ENCODE measurements at places on chromosomes 7 and 10. TPM values are rescaled to one million over a fixed set of nuclear protein-coding genes. Genes with fewer than 3 reads are reported as not detected.

The KCNH2 gene
- 18.8 TPM for polyA plus RNA-seq

The FGFR2 gene
- 32.0 TPM for polyA plus RNA-seq

The SFTPA1 gene
- not detected for polyA plus RNA-seq

The A1CF gene
- polyA plus RNA-seq: not detected

The C10orf143 gene
- 3.8 TPM for polyA plus RNA-seq

The GIMAP2 gene
- polyA plus RNA-seq: 4.9 TPM

The USP54 gene
- polyA plus RNA-seq: 14.8 TPM

The ZNF727 gene
- polyA plus RNA-seq: not detected

The PTPN20 gene
- 1.0 TPM for polyA plus RNA-seq

The GSDME gene
- polyA plus RNA-seq: 8.5 TPM

- DNase-seq: no peak
Observed at GRCh38 chr10:30527623-30528428, 93.8 kb downstream of the MAP3K8 start.

DNA sequence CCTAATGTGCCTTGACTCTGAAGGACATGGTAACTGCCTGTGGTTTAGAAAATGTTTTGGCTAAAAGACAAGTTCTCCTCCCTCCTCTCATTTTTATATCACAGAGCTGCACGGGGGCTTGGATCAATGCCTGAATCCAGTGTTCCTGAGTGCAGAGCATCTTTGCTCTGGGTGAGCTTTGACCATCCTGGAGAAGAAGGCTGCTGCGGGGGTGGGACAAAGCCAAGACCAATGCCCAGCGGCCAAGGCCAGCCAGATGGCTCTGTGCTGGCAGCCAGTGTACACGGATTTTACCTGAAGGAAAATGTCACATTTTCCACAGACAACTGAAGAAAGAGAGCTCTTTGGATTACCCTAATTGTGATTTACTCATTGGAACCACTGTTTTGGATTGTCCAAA, 102.0 kb upstream of the TARP start:
- no peak for DNase-seq

- DNase-seq: no peak
Observed at GRCh38 chr7:113404245-113404644, 285.9 kb upstream of the SMIM30 start.

DNA sequence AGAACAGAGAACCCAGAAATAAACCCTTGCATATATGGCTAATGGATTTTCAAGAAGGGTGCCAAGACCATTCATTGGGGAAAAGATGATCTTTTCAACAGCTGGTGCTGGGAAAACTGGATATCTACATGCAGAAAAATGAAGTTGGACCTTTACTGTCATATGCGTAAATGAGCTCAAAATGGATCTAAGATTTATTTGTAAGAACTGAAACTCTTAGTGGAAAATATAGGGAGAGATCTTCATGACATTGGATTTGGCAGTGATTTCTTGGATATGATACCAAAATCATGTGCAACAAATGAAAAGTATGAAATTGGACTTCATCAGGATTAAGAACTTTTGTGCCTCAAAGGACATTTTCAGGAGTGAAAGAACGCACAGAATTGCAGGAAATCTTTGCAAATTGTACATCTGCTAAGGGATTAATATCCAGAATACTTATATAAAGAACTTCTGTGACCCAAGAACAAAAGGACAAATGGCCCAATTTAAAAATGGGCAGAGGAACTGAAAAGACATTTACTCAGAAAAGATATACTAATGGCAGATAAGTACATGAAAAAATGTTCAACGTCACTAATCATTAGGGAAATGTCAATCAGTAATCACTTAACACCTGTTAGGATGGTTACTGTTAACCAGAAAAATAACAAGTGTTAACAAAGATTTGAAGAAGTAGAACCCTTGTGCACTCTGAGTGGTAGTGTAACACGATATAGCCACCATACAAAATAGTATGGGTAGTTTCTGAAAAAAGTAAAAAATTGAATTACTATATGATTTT, 6.1 kb downstream of the DBF4 start:
- DNase-seq: peak; percentile 77

- DNase-seq: no peak
Observed at GRCh38 chr7:135731131-135731530, 3.1 kb upstream of the SLC13A4 start.

DNA sequence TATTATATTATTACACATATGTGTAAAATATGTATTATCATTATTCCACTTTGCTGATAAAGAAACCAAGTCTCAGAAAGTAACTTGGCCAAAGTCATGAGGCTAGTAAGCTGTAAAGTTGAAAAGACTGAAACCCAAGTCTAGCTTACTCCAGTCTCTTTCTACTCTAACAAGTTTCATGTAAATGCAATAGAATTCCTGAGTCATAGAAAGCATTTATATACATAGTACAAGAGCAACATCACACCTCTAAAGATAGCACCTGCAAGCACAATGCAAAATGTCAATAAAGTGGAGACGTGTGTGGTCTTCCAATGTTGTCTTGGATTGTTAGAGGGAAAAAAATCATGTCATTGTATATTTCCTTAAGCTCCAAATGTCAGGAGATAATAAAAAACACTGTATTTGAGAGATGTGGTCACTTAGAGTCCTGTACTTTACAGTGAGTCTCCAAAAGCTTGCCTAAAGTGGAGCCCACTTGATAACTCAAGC, 430.3 kb upstream of the NRP1 start:
- DNase-seq: no peak

GRCh38 chr7:24939416-24939815, 40.6 kb downstream of the OSBPL3 start:
- no peak for DNase-seq

DNA sequence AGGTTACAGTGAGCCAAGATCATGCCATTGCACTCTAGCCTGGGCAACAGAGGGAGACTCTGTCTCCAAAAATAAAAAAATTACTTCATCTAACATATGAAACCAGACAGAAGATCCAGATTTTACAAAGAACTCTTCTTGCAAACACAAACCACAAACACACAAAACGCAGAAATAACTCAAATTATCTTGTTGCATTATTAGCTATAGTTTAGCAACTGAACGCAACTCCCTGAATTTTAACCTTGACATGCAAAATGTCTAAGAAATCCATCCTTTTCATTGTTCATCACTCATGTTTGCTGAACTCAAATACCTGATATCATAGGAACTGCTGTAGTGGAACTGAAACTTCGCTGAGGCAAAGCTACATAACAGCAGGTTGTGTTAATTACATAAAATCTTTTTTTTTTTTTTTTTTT, 64.1 kb downstream of the MICU1 start:
- DNase-seq: no peak

- no peak for DNase-seq
Observed at GRCh38 chr10:60575105-60575504, 185.4 kb upstream of the ANK3 start.

GRCh38 chr7:44307905-44308595, 17.3 kb downstream of the CAMK2B start:
- DNase-seq: no peak

DNA sequence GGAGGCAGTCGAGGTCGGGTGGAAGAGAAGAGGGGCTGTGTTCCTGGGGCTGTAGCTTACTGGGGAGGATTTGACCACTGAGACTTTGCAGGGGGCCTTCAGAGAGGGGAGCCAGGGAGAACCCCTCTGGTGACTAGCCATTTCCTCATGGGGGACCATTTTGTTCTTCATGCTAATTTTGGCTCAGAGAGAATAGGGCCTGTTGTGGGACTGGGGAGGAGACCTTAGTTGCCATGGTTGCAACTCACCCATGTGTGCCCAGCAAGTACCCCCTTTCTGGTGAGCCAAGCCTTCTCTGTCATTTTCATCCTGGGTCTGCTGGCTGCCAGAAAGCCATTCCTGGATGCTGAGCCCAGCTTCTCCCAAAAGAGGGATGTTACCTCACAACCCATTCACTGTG, 120.9 kb downstream of the GRK5 start:
- no peak for DNase-seq

DNA sequence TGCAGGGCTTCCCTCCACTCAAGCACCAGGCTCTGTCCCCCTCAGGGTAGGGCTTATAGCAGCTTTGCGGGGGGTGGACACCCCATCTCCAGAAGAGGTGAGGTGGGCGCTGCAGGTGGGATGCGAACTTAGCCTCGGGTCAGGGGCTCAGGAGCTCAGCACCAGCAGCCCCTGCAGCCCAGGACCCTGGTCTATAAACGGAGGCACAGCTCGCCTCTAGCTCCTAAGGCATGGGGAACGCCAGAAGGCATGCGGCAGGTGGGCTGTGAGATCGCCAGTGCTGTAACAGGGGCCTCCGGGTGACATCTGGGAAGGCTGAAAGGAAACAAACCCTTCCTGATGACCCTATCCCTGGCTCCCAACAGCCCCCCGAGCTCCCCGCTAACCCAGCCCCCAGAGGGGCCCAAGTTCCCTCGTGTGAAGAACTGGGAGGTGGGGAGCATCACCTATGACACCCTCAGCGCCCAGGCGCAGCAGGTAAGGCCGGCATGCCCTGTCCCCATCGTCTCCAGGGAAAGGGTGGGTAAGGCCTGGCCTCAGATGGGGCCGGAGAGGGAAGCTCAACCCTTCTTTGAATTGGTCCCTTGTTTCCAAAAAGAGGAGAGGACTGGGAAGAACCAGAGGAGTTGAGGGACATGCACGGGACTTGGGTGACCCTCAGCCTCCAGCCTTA, 4.2 kb downstream of the NOS3 start:
- DNase-seq: no peak

DNA sequence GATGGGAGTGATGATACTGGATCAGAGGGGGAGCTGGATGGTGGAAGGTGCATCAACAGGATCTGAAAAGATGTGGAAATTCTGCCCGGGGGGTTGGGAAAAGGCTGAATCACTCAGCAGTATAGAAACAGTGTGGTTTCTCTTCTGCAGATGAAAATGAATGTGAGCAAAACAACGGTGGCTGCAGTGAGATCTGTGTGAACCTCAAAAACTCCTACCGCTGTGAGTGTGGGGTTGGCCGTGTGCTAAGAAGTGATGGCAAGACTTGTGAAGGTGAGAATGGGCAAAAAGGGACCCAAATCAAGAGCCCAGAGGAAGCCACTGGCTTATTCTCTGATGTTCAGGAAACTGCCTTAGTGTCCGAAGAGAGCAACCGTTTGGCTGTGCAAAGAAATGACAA, 12.9 kb downstream of the OIT3 start:
- no peak for DNase-seq

- no peak for DNase-seq
Observed at GRCh38 chr10:122344741-122345258, 29.7 kb upstream of the PLEKHA1 start.

- no peak for DNase-seq
Observed at GRCh38 chr7:84384417-84384816, 189.8 kb upstream of the SEMA3A start.

- no peak for DNase-seq
Observed at GRCh38 chr10:70509757-70510147, 31.2 kb downstream of the PALD1 start.

GRCh38 chr7:585229-585711, 65.6 kb upstream of the PDGFA start:
- no peak for DNase-seq

DNA sequence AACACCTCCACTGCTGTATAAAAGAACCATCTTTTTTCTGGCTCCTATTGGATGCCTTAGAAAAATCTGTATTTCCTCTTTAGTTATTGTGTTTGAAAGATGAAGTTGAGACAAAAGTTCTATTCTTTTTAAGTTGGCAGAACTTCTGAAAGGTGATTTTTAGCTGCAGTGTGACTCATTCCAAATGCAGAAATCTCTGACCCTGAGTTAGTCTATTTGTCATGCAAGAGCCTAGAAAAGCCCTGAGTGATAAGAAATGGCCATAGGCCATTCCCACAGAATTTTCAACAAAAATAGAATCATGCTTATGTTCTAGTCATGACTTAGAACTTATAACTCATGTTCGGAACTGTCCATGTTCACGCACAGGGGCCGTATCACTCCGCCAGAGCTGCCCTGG, 89.1 kb downstream of the EGFR start:
- no peak for DNase-seq

DNA sequence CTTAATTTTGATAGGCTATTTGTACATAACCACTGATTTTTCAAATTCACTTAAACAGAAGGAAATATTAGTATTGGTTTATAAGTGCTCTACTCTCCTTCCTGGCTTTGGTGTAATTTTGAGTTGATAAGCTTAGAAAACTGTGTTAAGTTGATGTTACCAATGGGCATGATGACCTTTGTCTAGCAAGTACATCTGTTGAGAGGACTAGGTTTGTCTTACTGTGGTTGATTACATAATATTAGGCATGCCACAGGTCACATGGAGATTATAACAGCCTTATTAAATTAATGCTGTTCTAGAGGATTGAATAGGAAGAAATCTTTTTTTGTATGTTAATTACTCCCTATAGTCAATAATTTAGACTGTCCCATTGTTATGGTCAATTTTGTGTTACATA, 27.0 kb downstream of the CYP2C18 start:
- no peak for DNase-seq

GRCh38 chr10:58661336-58661735, 148.7 kb downstream of the BICC1 start:
- DNase-seq: no peak

- DNase-seq: no peak
Observed at GRCh38 chr7:17158261-17158660, 140.2 kb upstream of the AHR start.

- no peak for DNase-seq
Observed at GRCh38 chr7:119596651-119597050, 676.3 kb upstream of the KCND2 start.

DNA sequence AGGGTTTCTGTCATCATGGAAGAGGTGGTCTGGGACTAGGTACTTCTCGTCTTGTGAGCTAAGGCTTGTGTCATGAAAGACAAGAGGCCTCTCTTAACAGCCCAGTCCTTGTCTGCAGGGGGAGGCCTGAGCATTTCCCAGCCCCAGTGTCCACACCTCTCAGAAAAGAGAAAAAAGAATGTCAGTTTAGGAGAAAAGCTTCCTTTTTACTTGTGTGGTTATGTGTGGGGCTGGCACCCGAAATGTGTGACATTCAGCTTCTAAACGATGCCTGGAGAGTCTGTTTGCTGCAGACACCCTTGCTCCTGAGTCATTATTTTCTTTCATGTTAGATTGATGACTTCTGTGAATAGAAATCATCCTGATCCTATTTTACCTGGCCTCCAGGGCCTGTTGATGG, 67.4 kb downstream of the LANCL2 start:
- no peak for DNase-seq

- DNase-seq: peak; percentile 20
Observed at GRCh38 chr7:82164813-82165212, 278.8 kb downstream of the CACNA2D1 start.

DNA sequence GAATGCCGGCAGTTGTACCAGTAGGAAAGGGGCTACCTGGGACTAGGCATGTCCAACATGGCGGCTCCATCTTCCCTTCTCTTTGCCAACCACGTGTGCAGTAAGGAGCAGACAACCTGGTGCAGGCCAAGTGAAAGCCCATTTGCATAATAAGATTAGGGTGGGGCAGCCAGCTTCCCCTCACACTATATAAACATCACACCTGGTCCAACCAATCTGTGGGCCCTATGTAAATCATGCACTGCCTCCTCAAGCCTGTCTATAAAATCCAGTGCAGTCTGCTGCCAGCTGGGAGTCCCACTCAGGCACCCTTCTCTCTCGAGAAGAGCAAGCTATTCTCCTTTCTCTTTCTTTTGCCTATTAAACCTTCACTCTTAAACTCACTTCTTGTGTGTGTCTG, 429.3 kb downstream of the CALN1 start:
- DNase-seq: no peak

- DNase-seq: no peak
Observed at GRCh38 chr7:30646154-30646553, 36.1 kb downstream of the CRHR2 start.
